ENCODE measurements at places on chromosomes 7 and 10.

- DNase-seq: no peak
These were observed 128.7 kb downstream of the ETV1 start for GRCh38 chr7:13860734-13861133.

DNA sequence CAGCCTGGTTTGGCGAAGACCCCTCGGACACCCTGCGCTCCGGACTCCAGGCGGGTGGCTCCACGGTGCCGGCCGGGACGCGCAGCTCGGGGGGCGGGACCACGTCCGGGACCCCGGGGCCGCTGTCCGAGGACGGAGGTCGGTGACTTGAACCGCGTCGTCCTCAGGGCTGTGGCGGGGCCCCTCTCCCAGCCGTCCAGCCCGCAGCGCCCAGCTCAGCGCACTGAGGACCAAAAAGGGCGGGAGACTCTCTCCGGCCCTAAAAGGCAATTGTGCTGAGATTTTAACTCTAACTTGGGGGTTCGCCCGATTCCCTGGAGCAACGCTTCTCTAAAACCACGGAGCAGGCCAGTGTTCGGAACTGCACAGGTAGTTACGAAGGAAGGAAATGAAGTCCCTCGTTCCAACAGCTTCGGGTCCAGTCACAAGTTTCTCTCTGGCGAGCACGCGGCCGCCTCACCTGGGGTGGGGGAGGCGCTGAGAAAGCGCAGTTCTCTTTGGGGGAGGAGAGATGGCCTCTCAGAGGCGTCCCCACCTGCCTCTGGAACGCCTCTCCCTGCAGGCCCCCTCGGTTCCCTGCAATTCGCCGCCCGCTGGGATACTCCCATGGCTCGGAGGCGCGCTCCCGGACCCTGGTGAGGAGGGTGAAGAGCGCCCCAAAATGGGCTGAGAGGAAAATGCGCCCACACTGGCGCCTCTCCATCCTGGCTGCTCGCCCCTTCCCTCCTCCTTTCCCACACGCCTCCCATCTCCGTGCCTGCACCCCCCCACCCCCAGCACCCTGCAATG is 352.7 kb downstream of the DNAJB6 start:
- no peak for DNase-seq

DNA sequence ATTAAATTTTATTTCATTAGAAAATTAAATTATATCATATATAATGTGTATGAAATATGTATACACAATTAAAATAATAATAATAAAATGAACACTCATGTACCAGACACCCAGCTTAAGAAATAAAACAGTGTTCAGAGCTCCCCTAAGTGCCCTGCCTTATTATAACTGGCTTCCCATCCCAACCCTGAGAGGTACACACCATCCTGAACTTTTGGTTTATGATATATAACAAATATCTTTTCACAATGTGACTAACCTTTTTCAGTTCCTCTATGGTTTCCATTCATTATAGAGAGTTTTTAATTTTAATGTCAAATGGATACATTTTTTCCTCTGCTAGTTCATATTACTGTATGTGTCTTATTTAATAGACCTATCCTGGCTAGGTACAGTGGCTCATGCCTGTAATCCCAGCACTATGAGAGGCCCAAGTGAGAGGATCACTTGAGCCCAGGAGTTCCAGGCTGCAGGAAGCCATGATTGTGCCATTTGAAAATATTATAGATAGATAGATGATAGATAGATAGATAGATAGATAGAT is 24.0 kb upstream of the STEAP2 start:
- no peak for DNase-seq

DNA sequence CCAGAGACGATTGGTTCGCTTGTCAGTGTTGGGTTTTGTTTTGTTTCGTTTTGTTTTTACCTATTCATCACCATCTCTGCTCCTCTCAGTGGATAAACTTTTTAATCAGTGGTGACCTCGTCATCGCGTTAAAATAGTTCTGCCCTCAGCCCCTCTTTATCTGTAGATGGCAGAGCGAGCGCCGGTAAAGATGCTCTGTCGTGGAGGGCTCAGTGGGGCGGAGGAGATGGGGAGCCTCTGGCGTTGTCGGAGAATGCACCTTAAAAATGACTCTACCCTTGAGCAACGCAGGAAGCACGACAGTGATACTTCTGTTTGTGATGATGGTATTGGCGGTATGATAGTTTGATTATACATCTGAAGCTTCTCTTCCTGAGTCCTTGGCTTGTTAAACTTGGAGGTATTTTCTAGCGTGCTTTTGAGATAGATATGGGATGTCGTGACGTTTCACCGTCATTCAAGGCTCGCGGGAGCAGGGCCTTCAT is 554 bp downstream of the CSGALNACT2 start:
- no peak for DNase-seq

- DNase-seq: no peak
These were observed 13.0 kb downstream of the POLL start for GRCh38 chr10:101575091-101575490.

GRCh38 chr10:36531621-36532020 is 593.8 kb upstream of the ANKRD30A start:
- no peak for DNase-seq

GRCh38 chr7:142463401-142463850 is 205.6 kb upstream of the PRSS58 start:
- DNase-seq: no peak

DNA sequence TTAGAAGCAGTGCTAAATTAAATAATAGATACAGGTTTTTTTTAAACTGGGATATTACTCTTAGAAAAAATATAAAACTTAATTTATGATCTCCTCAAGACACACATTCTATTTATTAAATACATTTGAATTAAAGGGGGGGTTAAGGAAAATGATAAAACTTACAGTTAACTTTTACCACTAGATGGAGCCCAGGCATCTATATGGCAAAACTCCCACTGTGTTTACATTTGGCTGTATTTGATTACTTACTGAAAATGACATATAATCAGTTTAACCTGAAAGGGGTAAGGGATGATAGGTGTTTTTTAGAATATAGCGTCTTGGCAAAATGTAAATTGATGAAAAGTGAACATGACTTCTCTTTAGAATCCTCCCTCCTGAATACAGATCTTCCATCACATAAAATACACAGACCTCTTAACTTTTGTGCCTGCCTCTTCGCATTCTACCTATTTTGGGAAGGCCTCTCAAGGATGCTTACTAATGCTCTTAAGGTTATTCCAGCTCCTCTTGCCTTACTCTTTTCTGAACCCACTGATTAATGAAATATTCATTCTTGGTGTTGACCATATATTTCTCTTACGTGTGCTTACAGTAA is 235.7 kb downstream of the AGMO start:
- DNase-seq: no peak

GRCh38 chr10:80207768-80208370 is 2.5 kb upstream of the ANXA11 start:
- DNase-seq: no peak

- DNase-seq: no peak
These were observed 2.8 kb downstream of the RBM17 start for GRCh38 chr10:6091630-6092029.

- no peak for DNase-seq
These were observed 84.9 kb downstream of the NAMPT start for GRCh38 chr7:106199813-106200364.

DNA sequence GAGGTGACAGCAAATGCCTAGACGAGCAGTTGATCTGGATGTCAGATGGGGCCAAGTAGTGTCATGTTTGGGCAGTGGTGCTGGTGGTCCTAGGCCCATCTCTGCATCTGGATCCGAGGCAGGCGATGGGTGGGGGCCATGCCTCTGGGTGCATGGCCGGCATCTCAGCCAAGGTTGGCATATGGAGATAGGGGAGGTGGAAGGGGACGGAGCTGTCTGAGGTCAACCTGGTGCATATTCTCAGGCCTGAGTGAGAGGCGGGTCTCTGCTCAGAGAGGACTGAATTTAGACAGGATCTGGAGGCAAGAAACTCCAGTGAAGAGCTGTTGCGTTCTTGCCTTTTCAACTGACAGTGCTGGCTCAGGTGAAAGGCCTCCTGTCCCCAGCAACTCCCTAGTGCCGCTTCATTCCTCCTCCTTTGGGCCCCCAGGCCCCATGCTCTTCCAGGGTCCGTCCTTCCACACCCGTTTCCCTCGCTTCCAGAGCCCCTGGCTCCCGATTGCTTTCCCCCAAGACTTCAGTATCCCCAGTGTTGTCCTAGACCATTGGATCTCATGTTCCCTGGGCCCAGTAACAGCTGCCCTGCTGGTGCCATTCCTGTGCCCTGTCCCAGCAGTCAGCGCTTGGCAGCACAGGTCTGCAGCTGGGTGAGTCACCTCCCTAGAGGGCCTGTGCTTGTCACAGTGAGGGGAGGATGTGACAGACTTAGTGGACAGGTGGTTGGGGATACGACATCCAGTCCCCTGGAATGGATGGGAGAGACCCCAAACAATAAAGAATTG is 32.6 kb downstream of the GBX1 start:
- no peak for DNase-seq

- no peak for DNase-seq
These were observed 4.7 kb upstream of the HIP1 start for GRCh38 chr7:75743455-75743859.

- no peak for DNase-seq
These were observed 2.6 kb downstream of the BZW2 start for GRCh38 chr7:16648551-16648950.

DNA sequence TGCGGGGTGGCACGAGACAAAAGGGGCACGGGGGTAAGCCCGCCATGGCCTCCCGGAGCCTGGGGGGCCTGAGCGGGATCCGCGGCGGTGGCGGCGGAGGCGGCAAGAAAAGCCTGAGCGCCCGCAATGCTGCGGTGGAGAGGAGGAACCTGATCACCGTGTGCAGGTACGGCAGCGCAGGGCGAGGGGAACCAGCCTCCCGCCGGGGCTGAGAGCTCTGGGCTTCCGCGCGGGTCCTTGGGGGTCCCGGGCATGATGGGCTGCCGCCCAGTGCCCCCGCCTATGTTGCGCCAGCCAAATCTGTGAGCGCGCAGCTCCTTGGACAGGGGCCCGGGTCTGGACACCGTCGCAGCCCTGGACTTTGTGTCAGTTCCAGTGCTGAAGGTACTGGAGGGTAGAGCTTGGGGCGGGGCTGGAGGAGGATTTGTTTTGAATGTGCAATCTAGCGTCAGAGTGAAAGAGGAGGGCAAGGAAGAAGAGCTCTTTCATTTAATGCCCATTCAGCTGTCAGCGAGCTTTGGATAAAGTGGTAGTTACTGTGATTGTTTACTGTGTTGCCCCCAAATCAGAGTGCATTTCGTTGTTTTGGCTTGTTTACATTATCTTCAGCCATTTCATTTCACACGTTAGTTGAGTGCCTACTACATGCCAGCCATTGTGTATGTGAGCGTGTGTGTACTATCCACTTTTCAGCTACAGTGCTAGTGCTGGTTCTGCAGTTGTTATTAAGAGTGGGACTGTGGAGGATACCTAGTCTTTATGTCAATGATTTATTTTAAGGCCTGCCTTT is 777 bp downstream of the RUNDC3B start:
- no peak for DNase-seq

DNA sequence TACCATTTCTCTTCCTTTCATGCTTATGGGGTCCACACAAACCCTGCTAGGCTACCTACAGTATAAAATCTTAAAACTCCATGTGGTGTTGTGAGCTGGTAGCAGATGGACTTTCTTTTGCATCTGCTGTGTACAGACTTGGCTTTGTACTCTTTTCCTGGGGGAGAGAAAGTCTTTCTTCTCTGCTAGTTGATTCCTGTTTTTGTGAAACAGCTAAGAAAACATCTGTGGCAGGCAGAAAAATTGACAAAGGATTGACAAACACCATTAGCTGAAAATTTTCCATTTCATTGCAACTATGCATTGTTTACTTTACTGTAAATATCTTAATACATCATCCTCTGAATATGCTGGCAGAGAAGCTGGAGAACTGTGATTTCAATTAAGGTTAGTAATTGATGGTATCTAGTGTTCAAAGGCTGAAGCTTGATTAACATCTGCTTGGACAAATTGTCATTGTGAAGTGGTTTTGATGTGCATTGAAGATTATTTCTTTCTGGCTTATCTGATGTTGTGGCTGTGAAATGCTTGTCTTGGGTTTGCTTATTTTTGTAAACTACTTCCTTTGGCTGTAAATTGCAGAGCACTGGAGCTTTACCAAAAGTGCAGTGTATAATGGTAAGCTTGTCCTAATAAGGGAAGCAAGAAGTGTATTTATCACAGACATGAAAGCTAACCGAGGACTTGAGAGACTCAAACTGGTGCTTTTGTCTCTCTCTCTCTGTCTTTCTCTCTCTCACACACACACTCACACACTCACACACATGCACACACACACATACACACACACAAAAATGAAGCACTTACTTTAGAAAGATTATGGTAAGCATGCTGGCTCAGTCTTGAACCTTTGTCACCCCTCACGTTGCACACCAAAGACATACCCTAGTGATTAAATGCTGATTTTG is at the start of gene FOXP2:
Gene FOXP2, plus strand, starts transcription at position 660 of the 908 bp plus-strand sequence. CDS start 11,697 bp downstream, outside the sequence.
- DNase-seq: no peak

DNA sequence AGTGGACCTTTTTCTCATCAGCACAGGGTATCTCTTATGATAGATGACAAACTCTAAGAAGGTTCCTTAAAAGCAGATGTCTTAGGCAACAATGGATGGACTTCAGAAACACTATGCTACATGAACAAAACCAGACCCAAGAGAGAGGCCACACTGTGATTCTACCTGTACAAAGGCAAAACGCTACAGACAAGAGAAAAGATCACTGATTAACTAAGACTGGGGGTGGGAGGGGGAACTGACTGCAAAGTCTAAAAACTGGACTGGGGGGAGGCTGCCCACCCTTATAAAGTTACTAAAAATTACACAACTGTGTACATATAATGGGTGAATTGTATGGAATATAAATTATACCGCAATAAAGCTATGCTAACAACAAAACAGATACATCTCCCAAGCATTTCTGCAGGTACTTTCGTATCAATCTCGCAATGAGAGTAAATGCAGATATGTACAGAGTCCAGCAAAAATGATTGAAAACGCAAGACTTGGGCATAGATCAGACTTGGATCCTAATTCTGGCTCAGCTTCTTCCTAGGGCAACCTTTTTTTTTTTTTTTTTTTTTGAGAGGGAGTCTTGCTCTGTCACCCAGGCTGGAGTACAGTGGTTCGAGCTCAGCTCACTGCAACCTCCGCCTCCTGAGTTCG is 179.7 kb downstream of the FAM107B start:
- DNase-seq: no peak

GRCh38 chr7:11701829-11702560 is 130.0 kb downstream of the THSD7A start:
- DNase-seq: no peak
